SIG-M5 (cell line): ENCODE measurements at places on chromosomes 2 and 18.

GRCh38 chr18:44708451-44709083 lies 27.9 kb downstream of the SETBP1 start:
- no peak for DNase-seq

DNA sequence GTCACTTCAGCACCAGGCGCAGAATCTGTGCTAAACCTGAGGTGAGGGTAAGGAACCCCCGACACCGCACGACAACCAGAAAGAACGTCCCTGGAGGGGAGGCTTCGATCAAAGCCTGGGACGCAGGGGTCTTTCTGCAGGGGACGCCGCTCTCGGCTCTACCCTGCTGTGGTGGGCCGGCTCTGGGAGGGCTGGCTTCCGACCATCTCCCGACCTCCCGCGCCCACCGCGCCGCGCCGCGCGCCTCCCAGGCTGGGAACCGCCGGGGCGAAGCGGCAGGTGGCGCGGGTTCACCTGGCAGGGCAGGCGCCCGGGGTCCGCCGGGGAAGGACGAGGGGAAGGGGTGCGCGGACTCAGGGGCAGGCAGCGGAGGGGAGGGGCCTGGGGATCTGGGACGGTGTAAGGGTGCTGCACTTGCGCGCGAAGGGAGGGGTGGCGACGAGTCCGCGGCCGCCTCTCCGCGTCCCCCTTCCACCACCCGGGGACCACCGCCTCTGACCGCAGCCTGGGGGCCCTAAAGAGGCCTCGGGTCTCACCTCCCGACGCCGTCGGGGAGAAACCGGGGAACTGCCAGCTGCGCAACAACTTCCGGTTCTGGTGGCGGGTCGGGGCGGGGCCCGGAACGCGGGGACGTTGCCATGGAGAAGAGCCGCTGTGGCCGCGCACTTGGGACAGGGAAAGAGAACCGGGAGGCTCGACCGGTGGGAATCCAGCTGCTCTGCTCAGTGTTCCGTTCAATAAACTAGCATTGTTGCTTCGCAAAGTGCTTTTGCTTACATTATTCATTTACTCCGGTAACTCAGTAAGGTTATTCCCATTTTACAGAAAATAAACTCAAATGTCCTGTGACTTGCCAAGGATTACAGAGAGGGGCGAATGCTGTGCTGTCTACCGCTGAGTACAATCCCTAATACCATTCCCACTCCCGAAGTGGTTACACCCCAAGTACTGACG lies at the start of gene ZNF396:
Gene ZNF396 (minus strand): TSS at position 596 of the 954 bp plus-strand sequence. CDS start 3,045 bp downstream, outside the sequence.
- no peak for DNase-seq

DNA sequence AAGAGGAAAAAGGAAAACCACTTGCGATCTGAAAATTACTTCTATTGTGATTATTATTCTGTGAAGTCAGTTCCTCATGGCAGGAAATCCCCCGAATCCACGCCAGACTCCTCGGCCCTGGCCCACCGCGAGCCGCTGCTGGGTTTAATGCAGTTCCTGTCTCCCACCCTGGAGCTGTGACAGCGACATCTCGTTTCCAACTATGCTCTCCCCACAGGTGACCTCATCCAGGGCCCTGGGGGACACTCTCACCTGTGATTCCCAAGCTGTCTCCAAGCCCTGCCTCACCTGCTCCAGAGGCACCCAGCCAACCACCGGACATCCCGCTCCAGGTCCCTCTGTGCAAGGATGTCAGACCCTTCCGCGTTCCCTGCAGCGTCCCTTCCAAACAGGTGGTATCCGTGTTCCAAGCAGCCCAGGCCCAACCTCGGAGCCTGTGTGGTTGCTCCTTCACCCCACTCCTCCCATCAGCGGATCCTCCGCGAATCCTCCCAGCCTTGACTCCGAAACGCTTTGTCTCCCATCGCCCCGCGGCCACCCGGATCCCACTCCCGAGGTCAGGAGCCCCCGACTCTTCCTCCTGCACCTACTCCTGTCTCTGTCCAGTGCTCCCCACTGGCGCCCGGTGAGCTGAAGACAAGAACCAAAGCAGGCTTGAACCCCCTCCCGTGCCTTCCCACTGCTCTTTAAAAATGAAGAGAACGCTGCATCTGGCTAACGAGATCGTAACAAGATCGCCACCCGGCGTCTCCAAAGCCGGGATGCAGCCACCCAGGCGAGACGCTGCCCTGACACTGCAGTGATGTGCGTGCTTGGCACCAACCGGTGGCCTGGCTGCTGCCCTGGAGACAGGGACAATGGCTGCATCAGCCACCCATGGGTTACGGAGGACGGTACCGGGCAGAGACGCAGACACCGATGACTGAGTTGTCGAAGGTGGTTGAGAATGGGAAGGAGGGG lies 96.5 kb downstream of the NDUFA10 start:
- no peak for DNase-seq

DNA sequence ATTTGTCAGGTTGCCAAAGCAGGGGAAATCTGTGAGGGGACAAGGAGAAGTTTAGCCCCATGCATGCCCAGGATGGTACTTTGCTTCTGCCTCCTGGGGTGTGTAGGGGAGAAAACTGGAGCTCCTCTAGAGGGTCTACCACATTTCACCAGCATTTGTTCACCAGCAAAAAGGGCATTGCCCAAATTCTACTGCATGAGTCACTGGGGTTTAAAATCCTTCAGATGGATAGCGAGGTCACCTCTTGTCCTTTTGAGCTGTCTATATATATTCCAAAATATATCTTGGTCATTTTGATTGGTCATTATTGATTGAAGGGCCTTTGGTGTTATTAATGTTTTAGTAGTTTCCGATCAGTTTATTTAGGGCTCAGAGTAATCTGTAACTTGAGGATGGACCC lies 18.7 kb downstream of the FHOD3 start:
- DNase-seq, result no peak

- DNase-seq, result no peak
Measured at GRCh38 chr2:201466050-201466675, 14.6 kb downstream of the STRADB start.

GRCh38 chr18:79452991-79453645 lies 57.4 kb downstream of the NFATC1 start:
- no peak for DNase-seq

- DNase-seq, result no peak
Measured at GRCh38 chr2:69291004-69291650, 95.9 kb downstream of the GFPT1 start.

DNA sequence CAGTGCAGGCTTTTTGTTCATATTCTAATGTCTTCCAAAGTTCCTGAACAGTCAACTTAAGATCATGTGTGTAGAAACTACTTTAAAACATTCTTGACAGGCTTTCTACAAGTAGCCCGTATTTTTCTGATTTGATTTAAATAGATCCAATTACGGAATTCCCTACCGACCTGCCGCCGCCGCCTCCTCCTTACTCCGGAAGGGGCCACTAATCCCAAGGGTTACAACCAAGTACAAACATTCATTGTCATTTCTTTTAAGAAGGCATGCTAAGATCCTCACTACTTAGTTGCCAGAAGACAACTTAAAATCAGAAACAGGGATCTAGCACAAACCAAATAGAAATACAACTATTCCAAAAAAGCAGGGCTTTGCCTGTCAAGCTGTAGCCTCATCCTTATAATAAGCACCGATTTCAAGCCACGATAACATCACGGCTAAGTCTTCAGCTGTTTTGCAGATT lies 784 bp downstream of the WDR33 start:
- no peak for DNase-seq

DNA sequence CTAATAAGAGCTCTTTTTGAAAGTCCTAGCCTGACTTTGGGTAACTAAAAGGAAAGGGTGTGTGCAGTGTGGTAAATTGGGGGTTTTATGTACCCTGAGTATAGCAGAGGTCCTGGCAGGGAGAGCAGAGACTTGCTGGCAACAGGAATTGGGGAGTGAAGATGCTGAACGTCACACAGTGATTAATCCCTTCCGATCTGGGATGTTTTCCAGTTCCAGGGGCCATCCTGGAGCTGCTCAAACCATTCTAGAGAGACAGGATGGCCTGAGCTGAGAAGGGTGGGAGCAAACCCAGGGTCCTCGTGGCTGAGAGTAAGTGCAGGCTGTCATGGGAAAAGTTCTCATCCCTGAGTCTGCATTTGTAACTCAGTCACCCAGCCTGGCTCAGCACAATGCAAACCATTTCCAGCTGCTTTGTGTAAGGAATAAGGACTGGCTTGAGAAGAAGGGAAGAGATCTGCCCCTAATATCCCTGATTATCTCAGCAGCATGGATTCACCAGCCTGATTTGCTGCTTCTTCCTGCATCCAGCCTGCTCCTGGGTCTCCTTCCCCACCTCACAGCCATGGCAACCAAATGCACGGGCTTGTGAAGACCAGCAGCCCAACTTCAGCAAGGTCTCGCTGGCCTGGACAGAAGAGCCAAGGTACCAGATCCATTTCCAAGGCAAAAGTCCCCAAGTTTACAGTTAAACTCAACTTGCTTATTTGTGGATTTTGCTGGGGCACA lies 47.1 kb upstream of the CELF4 start:
- DNase-seq, result no peak

GRCh38 chr2:16481351-16481750 lies 184.3 kb downstream of the CYRIA start:
- DNase-seq, result no peak

- DNase-seq, result no peak
Measured at GRCh38 chr18:63850636-63851035, 36.9 kb upstream of the SERPINB2 start.

- no peak for DNase-seq
Measured at GRCh38 chr2:122144884-122145283, 389.4 kb downstream of the TSN start.

- DNase-seq, result no peak
Measured at GRCh38 chr2:155871940-155872339, 460.6 kb downstream of the NR4A2 start.

DNA sequence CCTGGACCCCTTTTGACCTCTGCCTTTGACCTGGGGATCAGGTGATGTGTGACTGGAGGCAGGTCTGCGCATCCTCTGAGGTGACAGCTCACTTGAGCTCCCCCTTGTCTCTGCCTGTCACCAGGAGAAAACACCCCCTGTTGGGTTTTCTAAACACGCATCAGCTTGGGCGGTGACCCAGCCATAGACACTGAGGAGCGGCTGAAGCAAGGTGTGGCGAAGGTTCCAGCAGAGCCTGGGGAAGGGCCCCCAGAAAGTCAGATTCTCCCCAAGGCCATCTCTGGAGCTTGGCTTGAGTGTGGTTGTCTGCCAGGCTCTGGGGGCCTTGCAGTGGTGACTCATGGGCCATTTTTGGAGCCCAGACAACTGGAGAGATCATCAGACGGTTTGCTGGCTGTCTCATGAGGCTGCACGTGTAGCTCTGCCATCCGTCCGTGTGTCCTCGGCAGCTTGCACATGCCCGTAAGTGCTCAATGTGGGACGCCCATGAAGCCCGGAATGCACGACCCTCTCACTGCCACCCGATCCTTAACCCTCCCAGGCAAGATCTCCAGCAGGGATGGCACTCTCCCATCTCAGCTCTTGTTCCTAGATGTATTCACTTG lies 29.4 kb downstream of the SIX3 start:
- no peak for DNase-seq

GRCh38 chr2:28394997-28395333 lies 2.3 kb downstream of the FOSL2 start:
- DNase-seq, result no peak

- no peak for DNase-seq
Measured at GRCh38 chr2:239049421-239050251, 201.8 kb downstream of the TWIST2 start.

GRCh38 chr2:175195012-175195411 lies 13.5 kb upstream of the ATP5MC3 start:
- no peak for DNase-seq

DNA sequence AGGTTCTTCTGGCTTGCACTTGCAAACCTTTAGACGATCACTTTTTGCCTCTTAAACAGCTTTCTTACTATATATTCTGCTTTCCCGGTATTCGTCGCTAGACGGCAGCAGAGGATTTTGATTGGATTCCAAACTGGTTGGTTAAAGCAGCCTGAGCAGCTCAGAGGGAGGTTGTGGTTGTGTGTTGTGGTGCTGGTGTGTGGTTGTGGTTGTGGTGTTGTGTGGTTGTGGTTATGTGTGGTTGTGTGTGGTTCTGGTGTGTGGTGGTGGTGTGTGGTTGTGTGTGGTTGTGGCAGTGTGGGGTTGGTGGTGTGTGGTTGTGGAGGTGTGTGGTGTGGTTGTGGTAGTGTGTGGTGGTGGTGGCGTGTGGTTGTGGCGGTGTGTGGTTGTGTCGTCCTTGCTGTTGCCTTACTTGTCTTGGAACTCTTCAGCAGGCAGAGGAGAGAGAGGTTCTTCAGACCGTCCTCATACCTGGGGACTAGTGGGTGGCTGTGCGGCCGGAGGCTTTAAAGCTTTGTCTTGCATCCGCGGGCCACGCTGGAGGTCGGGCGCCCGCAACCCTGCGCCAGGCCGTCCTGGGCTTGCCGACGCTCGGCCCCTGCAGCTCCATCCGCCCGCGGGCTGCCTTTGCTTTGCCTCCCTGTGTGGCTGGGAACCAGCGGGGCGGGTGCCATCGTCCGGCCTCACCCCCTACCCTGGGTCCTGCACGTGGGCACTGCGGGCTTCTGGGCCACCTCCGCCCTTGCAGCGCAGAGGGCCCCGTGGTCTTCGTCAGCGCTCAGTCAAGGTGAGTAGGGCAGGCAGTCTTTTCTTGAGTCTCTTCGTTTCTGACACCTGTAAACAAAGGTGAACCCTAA lies 190.8 kb downstream of the ARHGAP28 start:
- no peak for DNase-seq

GRCh38 chr2:47097563-47097962 lies 57.5 kb downstream of the STPG4 start:
- DNase-seq, result no peak

- no peak for DNase-seq
Measured at GRCh38 chr2:43612944-43613343, 17.1 kb upstream of the THADA start.

GRCh38 chr2:174840436-174840835 lies 76.2 kb upstream of the CHRNA1 start:
- DNase-seq, result no peak

DNA sequence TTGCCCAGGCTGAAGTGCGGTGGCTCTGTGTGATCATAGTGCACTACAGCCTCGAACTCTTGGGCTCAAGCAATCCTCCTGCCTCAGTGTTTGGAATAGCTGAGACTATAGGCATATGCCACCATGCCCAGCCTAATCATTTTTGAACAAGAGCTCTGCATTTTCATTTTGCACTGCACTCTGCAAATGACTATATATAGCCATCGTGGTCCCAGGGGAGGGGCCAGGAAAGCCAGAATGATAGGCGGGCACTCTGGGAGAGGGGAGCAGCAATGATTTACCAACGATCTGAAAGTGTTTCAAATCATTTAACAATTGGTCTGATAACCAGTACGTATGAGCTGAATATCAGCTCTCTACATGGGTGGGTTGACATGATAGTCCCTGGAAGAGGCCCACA lies 22.3 kb upstream of the ST3GAL5 start:
- DNase-seq, result no peak

GRCh38 chr18:36295880-36296301 lies 1.6 kb upstream of the FHOD3 start:
- no peak for DNase-seq

- DNase-seq, result no peak
Measured at GRCh38 chr2:144512891-144513351, 7.0 kb downstream of the ZEB2 start.
